ENCODE measurements at places on chromosomes 11 and 22. TPM values are rescaled to one million over a fixed set of nuclear protein-coding genes. Genes with fewer than 3 reads are reported as not detected.

Gene KRTAP5-8
- 0.22 TPM for total RNA-seq

Gene SCGB1C1
- not detected for total RNA-seq

Gene FOLR3
- total RNA-seq: 0.78 TPM

Gene POLA2
- total RNA-seq: 6.0 TPM

Gene KRTAP5-2
- total RNA-seq: not detected

Gene ARHGAP1
- 90.4 TPM for total RNA-seq
